ENCODE measurements at places on chromosomes 2 and 18. TPM values are rescaled to one million over a fixed set of nuclear protein-coding genes. Genes with fewer than 3 reads are reported as not detected.

Gene NYAP2
- not detected for total RNA-seq

Gene QPCT
- total RNA-seq = 44.5 TPM

Gene GAD1
- total RNA-seq = not detected

Gene SCN9A
- total RNA-seq = 57.8 TPM

Gene SGPP2
- total RNA-seq = not detected

Gene ONECUT2
- 0.05 TPM for total RNA-seq

Gene USP14
- total RNA-seq = 37.1 TPM

Gene ACTG2
- total RNA-seq = 175 TPM

Gene AOX1
- 3.0 TPM for total RNA-seq

Gene CPO
- not detected for total RNA-seq

Gene RUFY4
- not detected for total RNA-seq

Gene DPYSL5
- not detected for total RNA-seq

Gene EFR3B
- total RNA-seq = 1.4 TPM

Gene CRYGB
- total RNA-seq = not detected

Gene TFPI
- 310 TPM for total RNA-seq

Gene ZNF892
- 10.4 TPM for total RNA-seq

Gene PLEKHH2
- 0.55 TPM for total RNA-seq

Gene TTN
- 1.0 TPM for total RNA-seq

Gene FOXD4L1
- 0.30 TPM for total RNA-seq

Gene C2orf66
- total RNA-seq = 0.28 TPM

Gene AQP12B
- not detected for total RNA-seq

Gene WDR35
- 18.5 TPM for total RNA-seq

Gene NCKAP1
- 391 TPM for total RNA-seq

Gene ADAM23
- total RNA-seq = 49.3 TPM

Gene CFC1
- total RNA-seq = not detected

Gene GALNT14
- 2.3 TPM for total RNA-seq

Gene DCC
- not detected for total RNA-seq

Gene MAP4K4
- 250 TPM for total RNA-seq

Gene PGAP1
- total RNA-seq = 11.0 TPM

Gene ABCG8
- total RNA-seq = not detected

Gene PJVK
- total RNA-seq = 2.1 TPM

All from smooth muscle cell of the umbilical artery (primary cell).